Stimulated activated CD4-positive, alpha-beta T cell treated with anti-CD3 and anti-CD28 coated beads, TNF-alpha, amount 100 ng/mL, for 1 hour (primary cell): ENCODE measurements at places on chromosomes 16 and 17.
A peak's percentile ranks its signal among the peaks of the same experiment; 100 is the strongest.

DNA sequence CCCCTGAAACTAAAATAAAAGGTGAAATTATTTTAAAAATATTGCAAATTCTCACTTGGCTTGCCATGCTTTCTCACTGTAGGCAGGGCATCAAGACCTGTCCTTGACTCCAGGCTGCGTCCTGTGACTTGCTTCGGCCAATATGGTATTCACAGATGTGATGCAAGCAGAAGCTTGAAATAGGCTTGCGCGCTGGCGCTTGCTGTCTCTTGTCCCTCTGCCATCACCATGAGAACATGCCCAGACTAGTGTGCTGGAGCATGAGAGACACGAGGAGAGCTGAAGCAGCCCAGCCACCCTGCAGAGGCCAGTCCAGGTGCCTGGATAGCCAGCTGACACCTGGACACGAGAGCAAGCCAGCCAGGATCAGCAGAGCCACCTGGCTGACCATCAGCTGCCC is 21.8 kb upstream of the ZKSCAN2 start:
- no peak for DNase-seq

- DNase-seq, result no peak
Measured at GRCh38 chr17:7846765-7847661, 7.9 kb upstream of the TMEM88 start.

DNA sequence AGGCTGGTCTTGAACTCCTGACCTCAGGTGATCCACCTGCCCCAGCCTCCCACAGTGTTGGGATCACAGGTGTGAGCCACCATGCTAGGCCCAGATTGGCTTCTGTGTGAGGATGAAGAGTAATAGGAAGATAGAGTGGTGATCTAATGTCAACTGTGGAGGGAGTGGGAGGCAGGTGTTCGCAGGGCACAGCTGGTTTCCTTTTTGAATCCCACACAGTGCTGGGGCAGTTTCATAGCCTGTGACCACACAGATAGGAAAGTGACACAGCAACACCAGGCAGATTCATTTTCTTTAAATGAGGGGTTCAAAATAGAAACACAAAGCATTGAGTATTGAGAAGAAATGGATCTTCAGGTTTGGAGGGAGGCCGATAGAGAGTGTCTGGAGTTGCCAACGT is 540.3 kb downstream of the WWOX start:
- DNase-seq, result no peak

GRCh38 chr17:59513934-59514841 is 51.2 kb upstream of the DHX40 start:
- DNase-seq, result no peak

- no peak for DNase-seq
Measured at GRCh38 chr16:65534121-65534528, 412.3 kb upstream of the CDH11 start.

DNA sequence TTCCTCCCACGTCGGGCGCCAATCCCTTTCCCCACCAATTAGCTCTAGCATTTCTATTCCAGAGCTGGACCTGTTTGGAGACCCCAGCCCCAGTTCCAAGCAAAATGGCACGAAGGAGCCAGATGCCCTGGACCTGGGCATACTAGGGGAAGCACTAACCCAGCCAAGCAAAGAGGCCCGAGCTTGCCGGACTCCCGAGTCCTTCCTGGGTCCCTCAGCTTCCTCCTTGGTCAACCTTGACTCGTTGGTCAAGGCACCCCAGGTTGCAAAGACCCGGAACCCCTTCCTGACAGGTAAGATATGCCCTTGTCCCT is 5.6 kb upstream of the SPATA20 start:
- DNase-seq, result no peak

DNA sequence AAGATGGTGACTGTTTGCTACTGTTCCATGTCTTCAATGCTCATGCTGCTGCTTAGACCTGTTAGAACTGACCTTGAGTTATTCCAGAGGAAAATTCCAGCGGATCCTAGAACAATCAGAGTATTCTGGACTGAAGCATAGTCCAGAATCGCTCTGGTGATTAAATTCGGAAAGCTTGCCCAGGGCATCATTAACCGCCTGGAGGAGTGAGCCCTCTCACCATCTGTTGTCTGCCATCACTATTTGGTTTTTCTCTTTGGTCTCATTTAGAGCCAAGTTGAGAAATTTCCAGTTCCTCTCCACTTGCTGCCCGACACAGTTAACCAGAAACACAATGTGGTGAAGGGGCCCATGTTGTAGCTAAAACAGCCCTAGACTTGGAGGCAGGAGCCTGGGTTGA is 104.1 kb downstream of the BMERB1 start:
- DNase-seq, result no peak

DNA sequence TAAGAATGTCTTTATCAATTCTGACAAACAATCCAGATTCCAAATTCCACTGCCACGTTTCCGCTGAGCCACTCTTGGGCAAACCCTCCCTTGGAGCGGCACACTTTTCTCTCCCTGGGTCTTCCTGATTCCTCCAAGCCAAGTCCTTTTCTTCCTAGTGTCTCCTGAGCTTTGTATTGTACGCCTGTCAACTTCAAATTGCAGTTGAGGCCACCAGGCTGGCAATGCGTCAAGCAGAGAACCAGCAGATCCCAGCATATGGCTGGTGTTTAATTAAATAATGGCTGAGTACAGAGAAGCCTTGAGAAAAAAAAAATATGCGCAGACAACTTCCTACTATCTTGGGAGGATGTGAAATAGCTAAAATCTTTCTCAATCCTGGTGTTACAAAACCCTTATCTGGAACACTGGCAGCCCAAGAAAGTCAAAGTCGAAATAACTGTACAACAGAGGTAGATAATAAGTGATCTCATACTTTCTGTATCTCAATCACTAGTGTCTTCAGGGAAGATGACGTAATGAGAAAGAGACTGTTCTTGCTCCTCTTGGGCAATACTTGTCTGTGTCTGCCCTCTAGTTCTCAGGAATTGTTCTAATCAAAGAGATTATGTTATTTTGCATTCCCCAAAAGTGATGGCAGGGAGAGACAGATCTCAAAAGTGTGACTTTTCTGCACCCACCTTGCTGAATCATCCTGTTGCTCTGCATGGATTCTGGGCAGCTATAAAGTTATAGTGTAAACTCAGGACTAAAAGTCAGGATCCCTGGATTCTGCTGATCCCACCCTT is 15.0 kb downstream of the SMIM36 start:
- DNase-seq, result no peak

GRCh38 chr17:4304417-4305027 is 40.7 kb upstream of the ANKFY1 start:
- no peak for DNase-seq

GRCh38 chr16:65845466-65846209 is 520.9 kb upstream of the CDH5 start:
- DNase-seq, result no peak

DNA sequence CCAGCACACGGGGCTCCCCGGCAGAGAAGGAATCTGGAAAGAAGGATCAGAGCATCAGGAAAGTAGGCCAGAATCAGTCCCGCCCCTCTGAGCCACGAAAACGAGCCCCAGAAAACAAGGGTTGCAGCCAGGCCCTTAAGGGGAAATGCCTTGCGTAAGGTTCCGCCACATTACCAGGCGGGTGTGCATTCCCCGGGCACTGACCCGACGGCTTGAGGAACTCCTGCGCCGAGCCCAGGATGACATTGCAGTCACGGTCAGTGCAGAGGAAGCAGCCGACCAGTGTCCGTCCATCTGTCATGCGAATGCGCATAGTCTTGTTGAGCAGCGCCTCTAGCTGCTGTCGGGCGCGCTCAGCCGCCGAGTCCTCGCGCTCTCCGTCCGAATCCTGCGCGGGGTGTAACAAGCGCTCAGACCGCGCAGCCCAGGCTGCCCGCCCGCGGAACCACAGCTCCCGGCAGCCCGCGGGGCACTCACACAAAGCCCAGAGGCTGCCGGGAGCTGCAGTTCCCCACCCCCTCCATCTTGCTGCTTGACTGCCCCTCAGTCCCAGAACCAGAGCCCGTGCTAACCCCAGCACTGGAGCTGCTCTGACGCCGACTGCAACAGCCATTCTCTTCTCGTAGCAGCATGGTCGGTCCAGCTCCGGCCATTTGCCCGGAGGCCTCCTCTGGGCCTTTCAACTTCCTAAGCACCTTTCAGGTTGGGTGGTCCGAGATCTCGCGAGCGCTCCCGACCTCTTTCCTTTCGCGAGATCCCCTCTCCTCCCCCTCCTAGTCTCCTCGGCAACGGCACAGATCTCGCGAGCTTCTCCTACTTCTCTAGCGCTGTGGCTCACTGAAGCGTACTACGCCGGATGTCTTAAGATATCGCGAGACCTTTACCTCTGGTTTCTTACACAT is at the start of gene NAA38:
NAA38 (minus strand) TSS at position 749 of the 902 bp plus-strand sequence; CDS start at position 653, 96 bp downstream.
- DNase-seq, result peak; percentile 80

- no peak for DNase-seq
Measured at GRCh38 chr17:51387986-51388385, 127.6 kb downstream of the UTP18 start.

GRCh38 chr17:1002412-1002753 is 5.5 kb downstream of the TIMM22 start:
- DNase-seq, result no peak

GRCh38 chr17:16419074-16419928 is 3.9 kb downstream of the TRPV2 start:
- DNase-seq, result peak; percentile 23

GRCh38 chr17:73956595-73957465 is 246.6 kb upstream of the RPL38 start:
- DNase-seq, result peak; percentile 31

DNA sequence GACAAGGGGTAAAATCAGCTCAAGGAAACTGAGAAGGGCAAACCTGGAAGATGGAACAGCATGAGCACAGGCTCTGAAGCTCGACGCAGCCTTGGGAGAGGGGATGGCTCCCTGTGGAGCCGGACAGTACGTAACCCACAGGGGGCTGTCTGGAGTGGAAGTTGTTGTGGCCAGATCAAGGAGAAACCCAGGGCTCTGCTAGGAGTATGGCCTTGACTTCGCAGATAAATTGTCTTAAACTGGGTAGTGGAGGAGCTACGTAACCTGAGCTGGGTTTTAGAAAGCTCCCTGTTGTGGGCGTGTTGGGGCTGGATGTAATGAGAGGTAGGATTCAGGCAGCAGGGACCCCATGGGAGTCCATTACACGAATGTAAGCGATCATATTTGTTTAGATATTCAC is 25.5 kb upstream of the AXIN2 start:
- DNase-seq, result no peak

GRCh38 chr17:2656283-2656682 is 55.3 kb downstream of the CLUH start:
- DNase-seq, result no peak

- DNase-seq, result no peak
Measured at GRCh38 chr17:418421-418751, 65.8 kb upstream of the RPH3AL start.

- DNase-seq, result no peak
Measured at GRCh38 chr17:66920950-66921349, 43.6 kb upstream of the CACNG4 start.

GRCh38 chr16:4651827-4652226 is 27.2 kb downstream of the MGRN1 start:
- no peak for DNase-seq

DNA sequence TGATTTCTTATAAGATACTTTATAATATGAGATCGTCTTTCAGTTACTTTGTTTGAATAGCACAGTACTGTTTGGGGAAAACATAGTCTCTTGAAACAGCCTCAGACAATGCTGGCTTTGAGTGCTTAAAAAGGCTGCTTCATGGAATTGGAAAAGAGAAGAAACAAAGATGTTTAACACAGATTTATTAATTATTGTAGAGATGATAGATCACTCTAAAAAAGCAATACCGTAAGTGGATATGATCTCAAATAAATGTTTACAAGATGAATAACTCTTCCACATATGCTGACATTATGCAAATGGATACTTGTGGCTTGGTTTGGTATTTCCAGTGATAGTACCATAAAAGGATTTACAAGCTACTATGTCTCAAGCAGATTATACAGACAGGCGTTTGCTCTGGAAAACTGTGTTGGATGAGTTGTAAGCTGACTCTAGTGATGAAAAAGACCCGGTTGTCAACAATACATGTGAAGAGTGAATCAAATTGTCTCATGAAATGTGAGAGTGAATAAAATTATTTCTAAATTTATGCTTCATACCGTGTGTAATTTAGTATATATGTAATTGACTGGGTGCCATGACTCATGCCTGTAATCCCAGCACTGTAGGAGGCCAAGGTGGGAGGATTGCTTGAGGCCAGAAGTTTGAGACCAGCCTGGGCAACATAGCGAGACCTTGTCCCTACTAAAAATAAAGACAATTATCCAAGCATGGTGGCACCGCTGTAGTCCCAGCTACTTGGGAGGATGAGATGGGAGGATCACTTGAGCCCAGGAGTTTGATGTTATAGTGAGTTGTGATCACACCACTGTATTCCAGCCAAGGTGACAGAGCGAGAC is 105.4 kb downstream of the FTO start:
- DNase-seq, result no peak

- no peak for DNase-seq
Measured at GRCh38 chr17:68519911-68520310, 7.7 kb downstream of the PRKAR1A start.

- DNase-seq, result no peak
Measured at GRCh38 chr17:60095381-60095780, 16.7 kb upstream of the HEATR6 start.

DNA sequence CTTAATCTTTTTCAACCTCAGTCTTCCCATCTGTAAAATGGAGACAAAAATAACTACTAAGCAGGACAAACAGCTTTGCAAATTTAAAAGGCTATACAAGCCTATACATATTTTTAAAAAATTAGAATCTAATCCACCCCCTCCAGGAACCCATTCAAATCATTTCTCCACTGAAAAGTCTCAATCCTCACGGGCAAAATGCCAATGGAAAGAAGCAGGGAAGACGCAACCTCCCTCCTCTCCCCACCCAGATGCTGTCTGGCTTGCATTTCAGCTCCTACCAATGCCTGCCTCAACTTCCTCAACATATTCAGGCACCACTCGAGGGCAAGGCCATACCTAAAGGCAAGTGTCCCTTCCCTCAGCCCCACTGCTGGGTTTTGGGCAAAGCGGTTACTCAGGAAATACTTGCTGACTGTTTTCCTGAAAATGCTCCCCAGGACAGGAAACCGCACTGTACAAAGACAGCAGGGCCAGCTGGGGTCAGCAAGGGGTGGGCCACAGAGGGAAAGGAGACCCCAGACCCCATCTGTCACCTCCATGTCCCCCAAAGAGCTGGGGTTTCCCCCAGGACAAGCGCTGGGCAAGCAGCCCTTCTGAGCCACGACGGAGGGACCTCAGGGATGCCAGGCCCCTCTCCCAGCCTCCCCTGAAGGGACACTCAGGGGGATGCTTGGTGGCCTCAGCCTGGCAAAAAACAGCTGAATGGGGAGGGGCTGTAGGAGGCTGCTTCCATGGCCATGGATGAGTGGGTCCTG is 47.7 kb upstream of the DOC2B start:
- DNase-seq, result no peak

- no peak for DNase-seq
Measured at GRCh38 chr16:30350134-30350871, 4.8 kb downstream of the CD2BP2 start.

DNA sequence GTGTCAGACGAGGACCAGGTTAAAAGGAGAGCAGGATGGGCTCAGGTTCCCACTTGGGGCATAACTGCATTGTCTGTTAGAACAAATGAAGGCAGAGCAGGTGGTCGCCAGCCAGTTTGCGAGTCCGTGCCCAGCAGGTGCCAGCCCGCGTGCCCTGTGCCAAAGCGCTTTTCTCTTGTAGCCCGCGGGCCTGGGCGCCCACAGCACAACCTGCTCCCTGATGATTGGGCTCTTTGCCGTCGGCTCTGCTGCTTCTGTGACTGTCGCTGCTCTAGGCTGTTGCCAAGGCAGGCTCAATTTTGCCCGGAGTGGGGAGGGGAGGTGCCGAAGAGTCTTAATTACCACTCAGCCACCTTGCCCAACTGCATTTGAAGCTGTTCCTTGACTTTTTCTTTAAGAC is 21.1 kb downstream of the KNOP1 start:
- DNase-seq, result no peak

GRCh38 chr17:10247810-10248209 is 49.4 kb upstream of the GAS7 start:
- DNase-seq, result no peak
